Activated gamma-delta T cell treated with anti-CD3 and anti-CD28 coated beads, Interleukin-2, amount 50 U/mL, for 16 hours (primary cell): ENCODE measurements at places on chromosomes 12 and 14.

DNA sequence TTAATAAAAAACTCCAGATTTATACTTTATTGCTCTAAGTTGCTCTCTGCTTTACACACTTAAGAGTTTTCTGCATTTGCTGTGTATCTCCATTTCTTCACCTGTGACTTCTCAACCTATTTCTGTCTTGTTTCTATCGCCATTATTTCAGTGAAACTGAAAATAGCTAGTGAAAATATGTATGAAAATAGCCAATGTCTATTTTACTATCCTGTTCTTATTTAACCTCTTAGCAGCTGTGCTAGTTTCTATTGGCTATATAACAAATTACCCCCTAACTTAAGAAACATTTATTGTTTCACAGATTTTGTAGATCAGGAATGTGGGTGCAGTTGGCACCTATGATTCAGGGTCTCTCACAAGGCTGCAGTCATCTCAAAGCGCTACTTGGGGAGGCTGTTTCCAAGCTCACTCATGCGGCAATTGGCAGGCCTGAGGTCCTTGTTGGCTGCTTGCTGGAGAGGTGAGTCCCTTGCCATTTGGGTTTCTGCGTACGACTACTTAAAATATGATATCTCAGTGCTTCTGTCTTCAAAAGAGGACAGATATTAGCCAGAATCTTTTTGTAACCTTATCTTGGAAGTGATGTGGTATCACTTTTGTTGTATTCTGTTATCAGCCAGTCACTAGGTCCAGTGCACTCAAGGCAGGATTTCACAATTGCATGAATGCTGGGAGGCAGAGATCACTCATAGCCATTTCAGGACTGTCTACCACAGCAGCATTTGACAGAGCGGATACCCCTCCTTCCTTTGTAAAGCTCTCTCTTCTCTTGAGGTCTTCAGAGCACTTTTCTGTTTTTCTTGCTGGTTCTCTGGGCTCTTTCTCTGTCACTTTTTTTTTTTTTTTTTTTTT, 7.2 kb downstream of the ERC1 start:
- no peak for DNase-seq

- DNase-seq = no peak
Observed at GRCh38 chr14:88276923-88277596, 46.0 kb downstream of the KCNK10 start.

- DNase-seq = no peak
Observed at GRCh38 chr12:84507956-84508850, 404.4 kb downstream of the SLC6A15 start.

DNA sequence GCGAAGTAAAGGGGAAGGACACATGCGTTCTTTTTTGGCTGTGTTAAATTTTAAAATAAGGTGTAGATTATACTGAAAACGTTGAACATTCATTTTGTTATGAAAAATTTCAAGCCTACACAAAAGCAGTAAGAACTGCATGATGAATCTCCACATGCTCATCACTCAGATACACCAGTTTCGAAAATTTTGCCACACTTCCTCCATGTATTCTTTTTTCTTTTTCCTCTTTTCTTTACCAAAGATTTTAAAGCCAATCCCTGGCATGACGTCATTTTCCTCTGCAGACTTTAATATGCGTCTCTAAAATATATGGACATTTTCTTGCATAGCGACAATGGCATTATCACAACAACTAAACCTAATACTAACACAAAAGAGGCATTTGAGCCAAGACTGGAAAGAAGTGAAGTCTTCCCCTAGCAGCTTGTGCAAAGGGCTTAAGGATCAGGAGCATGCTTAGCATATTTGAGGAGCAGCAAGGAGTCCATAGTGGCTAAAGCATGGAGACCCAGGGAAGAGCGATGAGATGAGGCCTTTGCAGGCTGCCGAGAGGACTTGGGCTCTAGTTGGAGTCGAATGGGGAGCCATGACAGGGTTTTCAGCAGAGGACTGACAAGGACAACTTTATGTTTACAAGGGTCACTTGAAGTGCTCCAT, 111.9 kb downstream of the ERC1 start:
- no peak for DNase-seq

DNA sequence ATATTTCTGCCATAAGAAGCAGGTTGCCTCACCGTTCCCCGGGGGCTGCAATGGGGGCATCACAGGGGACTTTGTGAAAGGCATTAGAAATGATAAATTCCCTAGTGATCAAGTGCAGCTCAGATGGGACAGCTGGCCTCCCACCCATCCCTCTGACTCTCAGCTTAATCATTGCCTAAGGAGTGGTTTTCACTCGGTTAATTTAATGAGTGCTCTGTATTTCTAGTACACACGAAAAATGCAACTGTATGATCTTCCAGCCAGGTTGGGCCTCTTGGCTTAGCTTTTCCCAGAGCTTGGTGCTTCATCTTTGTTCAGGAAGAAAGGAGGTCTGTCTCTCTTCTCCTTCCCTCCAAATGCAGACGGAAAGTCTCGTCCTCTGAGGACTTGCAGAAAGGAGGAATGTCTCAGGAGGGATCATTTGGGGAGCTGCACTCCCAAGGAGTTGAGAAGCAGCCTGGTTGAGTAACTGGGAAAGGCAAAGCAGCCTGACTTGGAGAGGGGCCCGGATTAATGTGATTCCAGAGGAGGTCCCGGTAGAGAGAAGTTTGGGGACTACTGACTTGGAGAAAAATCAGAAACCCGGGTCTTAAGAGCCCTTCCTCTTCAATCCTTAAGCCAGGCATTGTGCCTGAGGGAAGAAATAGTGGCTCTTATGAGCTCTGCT, 7.2 kb downstream of the CD9 start:
- DNase-seq = no peak

- no peak for DNase-seq
Observed at GRCh38 chr12:67578976-67579661, 69.4 kb upstream of the DYRK2 start.

- DNase-seq = no peak
Observed at GRCh38 chr14:33525626-33526025, 425.2 kb downstream of the EGLN3 start.

GRCh38 chr12:61365001-61365400, 895.2 kb upstream of the USP15 start:
- DNase-seq = no peak

DNA sequence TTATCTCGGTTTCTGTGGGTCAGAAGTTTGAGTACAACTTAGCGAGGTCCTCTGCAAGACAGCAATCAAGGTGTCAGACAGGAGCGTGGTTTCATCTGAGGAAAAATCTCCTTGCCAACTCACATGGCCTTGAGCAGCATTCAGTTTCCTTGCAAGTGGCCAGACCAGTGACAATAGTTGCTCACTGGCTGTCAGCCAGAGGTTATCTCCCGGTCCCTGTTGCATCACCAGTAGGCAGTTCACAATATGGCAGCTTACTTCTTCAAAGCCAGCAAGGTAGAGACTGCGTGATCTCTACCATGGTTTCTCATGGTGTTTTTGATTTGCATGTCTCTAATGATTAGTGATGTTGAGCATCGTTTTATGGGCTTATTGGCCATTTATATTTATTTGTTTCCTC, 143.8 kb upstream of the DAAM1 start:
- DNase-seq = no peak
